HFFc6 (cell line): ENCODE measurements at places on chromosomes 2 and 18.

DNA sequence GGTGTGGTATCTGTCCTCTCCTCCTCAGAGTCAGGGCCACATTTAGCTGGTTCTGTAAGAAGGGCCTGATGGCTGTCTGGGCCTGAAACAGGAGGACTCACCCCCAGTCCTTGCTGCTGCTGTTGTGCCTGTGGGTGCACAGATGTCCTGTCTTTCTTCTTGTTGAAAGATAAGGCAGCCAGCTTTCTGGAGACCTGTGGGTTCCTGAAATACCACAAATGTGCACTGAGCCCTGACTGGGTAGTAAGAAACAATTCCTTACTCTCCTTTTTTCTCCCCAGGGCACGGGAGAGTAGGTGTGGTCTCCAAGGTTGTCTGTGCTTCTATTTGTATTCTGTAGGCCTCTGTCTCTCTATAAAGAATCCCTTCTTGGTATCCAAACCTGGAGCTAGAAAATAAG lies 96.2 kb upstream of the DLX2 start:
- no peak for DNase-seq

DNA sequence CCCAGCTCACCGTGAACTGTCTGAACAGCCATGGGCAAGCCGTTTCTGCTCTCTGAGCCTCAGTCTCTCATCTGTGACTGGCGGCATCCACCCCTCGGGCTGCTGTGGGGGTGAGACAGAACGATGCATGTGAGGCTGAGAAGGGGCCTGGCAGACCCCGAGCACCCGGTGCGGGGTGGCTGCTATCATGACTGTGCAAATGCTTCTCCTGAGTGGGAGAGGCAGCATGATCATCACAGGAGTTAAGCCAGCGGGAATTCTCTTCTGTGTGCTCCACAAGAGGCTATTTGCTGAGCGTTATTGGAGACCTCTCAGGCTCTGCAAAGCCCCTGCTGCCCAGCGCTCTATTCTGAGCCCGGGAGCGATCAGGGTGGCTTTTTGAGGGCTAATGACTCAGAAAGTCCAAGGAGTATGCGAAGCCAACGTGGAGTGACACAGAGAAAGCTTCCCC lies 45.8 kb upstream of the ID2 start:
- DNase-seq: no peak

DNA sequence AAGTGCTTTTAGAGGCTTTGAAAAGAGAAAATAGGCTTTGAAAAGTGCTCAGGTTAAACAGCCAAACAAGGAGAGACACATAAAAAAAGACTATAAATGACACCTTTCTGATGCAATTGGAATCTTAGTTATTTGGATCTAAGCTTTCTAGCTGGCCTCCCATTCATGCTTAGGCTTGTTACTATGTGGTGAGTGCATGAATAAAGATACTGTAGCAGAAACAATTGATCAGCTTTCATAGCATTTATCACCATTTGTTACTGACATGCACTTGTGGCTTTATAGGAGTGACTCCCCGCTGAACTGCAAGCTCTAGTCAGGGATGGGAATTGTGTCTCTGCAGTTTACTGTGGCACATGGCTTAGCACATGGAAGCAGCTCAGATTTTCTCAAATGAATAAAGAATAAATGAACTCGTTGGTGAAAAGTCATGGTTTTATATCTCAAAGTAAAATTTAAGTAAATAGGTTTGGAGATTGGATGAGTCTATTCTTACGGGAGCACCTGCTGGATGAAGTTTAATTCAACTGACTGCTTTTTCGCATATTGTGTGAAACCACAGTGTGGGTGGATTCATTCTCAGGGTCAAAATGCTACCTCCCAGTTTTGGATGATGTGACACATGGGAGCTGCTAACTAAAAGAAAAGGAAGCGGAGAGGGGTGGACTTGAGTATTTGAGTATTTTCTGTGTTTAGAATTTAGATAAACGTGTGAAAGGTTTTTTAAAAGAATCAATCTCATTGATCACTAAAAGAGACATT lies 91.1 kb upstream of the NOL4 start:
- DNase-seq: no peak

DNA sequence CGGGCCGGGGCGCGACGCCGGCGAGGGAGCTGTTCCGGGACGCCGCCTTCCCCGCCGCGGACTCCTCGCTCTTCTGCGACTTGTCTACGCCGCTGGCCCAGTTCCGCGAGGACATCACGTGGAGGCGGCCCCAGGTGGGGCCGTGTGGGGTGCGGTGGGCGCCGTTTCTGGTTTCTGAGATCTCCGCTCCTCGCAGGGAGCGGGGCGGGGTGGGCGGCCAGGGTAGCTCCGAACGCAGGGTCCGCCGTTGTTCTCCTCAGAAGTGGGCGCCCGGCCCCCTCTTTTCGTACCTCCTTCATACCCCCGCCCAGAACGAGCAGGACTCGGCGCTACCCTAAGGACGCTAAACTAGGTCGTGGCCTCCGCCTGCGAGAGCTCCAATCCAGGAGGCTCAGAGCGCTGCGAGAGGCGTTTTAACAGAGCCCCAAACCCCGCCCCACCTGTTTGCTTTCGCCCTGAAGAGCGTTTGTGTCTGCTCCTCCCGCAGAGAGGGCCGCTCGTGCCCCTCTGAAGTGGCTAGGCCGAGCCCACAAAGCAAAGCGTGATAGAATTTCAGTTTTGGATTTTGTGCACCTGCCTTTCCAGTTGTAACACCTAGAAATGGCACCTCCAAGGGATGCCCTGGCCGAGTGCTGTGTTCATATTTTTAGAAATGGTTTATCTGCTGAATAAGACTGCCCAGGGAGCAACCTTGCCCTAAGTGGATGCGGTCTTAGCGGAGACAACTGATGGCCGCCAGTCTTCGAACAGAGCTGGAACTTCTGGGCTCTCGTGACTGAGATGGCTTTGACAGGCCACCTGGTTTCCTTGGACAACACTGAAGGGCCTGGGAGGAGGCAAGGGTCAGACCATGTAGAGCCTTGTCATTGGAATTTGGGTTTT lies 626 bp downstream of the CAPN10 start:
- peak; percentile 5 for DNase-seq

DNA sequence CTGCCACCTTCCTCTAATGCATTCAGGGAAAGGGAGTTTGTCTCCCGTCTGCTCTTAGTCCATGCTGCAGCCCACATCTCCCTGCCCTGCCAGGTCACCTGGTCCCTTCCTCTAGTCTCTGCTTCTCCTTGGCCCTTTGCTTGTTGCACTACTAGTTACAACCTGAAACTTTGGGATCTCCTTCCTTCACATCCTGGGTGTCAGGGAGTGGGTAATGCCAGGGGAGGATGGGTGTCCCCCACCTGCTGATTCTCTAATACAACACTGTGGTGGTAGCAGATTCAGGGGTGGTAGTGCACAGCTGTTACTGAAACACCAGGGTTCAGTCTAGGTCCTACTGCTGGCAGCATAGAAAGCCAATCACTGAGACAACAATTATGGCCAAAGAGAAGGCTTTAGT lies 31.2 kb upstream of the COX7A2L start:
- no peak for DNase-seq

- DNase-seq: no peak
Measured at GRCh38 chr18:8498905-8499304, 110.3 kb upstream of the RAB12 start.

DNA sequence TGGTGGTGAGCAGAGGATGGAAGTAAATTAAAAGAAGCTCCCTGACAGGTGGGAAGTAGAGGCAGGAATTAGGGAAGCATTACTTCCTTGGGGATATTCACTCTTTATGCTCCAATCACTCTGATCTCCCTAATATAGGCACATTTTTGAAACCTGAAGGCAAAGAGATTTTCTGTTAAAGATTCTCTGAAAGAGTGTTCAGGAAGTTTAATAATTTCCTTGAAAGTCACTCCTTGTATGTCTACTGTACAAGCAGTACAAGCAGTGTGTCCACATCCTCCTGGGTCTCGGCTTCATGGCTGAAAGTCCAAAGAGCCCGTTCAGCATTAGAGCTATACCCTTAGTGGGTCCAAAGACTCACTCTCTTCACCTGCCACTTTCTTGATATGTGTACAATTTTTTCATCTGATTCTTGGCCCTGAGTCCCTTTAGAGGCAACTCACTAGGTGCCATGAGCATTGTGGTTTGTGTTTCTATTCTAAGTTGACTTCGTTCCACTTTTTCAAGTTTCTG lies 60.2 kb downstream of the AAK1 start:
- DNase-seq: no peak

DNA sequence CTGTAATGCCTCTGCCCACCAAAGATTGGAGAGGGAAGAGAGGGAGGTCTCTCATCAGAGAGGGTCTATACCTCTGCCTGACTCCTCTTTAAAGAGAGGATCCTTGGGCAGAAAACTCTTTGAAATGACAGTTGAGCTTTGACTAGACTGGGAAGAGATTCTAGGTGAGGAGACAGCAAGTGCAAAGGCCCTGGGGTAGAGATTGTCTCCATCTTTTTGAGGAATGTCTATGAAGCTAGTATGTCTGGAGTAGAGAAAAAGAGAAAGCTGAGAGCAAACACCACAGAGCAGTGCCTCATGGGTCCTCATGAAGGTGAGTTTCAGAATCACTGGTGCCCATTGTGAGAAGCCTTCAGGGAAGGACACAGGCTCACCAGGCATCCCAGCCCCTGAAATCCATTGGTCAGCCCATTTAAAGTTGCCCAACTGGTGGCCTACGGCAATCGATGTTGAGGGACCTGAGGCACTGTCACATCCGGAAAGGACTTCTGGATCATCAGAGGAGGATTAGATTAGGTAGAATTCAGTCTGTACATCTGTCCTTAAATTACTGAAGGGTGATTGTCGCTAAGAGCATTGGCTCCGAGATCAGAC lies 31.5 kb downstream of the LBH start:
- DNase-seq: no peak

GRCh38 chr2:200615247-200615646 lies 29.4 kb downstream of the AOX1 start:
- DNase-seq: peak; percentile 77

GRCh38 chr2:215782295-215782694 lies 231.1 kb downstream of the MREG start:
- no peak for DNase-seq

DNA sequence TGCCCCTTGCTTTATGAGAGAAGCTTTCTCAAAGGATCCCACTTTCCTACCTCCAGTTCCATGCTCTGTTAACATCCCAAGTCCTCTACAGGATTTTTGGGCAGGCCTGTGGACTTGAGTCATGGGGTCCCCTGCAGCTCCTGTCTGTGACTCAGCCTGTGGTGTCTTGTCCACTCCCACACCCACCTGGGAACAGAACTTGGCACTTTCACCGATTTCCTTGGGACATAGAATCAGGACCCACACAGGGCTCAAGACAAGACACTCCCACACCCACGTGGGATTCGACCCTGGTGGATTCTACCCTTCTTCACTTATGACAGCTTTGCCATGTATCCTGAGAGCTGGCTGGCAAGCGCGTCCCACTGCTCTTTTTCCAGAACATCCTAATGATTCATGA lies 30.7 kb upstream of the HDAC4 start:
- DNase-seq: no peak

- no peak for DNase-seq
Measured at GRCh38 chr2:107525406-107525805, 301.3 kb upstream of the RGPD4 start.

- DNase-seq: no peak
Measured at GRCh38 chr2:238121511-238122286, 16.8 kb upstream of the KLHL30 start.

DNA sequence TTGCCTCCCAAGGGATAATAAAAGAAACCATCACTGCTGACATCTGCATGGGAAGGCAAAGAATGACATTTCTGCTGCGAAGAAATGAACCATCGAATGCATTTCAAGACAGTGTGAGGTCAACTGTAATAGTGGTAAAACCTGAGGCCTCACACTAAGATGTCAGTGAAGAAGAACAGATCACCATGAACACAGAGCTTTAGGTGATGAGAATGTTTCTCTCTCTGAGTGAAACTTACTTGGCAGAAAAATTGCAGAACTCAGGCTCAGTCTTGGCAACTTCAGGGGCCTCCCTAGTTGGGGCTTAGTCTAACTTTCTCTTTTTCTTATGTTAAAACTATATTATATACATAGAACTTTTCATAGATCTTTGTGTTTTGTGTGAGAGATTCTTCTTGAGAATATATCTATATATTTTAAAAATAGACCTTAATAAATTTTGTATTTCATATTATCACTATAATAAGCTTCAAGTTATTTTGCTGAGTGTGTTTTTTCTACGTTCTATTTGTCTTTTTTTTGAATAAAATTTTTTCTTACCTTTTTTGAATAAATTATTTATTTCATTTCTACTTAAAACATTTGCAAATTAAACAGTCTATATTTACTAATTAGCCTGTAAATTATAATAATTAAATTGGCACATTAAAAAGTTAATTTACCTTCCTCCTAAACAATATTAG lies 427.5 kb upstream of the TRIB2 start:
- DNase-seq: no peak

DNA sequence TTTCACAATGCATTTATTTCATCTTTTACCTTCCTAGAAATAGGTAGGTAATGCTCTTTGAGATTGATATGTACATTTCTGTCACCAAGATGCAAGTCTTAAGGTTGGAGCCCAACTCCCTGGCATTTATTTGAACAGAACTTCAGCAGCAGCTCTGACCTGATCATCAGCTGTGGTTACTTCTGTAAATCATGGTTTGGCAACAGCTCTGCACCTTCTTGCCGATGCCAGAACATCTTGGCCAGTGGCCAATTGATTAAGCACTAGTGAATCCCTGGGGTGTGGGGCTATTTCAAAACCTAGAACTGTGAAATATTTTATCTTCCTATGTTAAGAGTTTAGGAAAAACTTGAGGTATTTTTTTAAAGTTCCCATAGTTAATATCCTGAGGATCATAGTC lies 124.8 kb upstream of the NYAP2 start:
- no peak for DNase-seq

DNA sequence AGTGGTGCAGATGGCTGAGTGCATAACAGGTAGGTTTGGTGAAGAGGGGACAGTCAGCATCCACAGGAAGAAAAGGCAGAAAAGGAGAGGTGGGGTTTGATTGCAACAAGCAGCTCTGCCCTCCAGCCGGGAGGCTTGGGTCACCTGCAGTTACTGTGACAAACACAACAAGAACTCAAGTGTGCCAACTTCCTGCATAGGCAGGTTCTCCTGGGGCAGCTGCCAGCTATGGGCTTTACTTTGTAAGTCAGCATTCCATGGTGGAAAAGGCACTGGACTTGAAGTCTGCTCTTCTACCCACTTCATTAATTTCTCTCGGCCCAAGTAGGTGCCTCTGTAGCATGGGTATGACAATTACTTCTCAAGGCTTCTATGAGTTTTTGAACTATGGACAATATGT lies 98.9 kb downstream of the MYT1L start:
- no peak for DNase-seq

DNA sequence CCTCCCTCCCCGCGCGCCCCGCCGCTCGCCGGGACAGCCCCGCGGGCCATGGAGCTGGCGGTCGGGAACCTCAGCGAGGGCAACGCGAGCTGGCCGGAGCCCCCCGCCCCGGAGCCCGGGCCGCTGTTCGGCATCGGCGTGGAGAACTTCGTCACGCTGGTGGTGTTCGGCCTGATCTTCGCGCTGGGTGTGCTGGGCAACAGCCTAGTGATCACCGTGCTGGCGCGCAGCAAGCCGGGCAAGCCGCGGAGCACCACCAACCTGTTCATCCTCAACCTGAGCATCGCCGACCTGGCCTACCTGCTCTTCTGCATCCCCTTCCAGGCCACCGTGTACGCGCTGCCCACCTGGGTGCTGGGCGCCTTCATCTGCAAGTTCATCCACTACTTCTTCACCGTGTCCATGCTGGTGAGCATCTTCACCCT lies 865 bp downstream of the GALR1 start:
- no peak for DNase-seq

- no peak for DNase-seq
Measured at GRCh38 chr18:23450022-23450421, 3.1 kb upstream of the RIOK3 start.
